ENCODE measurements at places on chromosomes 2 and 18. TPM values are rescaled to one million over a fixed set of nuclear protein-coding genes. Genes with fewer than 3 reads are reported as not detected.

DNA sequence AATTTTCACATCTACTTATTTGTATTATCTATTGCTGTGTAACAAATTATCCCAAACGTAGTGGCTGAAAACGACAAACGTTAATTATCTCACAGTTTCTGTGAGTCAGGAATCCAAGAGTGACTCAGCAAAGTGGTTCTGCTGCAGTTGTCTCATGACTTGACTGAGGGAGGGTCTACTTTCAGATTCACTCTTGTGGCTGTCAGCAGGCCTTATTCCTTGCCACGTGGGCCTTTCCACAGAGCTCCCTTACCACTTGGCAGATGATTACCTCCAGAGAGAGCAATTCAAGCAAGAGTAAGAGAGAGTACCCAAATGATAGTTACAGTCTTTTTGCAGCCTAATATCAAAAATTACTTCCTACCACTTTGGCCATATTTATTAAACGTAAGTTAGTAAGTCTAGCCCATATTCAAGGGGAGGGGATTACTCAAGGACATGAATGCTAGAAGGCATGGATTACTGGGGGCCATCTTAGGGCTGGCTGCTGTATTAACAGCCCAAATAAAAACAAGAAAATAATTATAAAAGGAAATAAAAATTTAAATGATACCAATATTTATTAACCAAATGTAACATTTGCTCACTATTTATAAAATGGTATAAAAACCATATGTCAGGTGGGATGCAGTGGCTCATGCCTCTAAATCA, 48.7 kb upstream of the NBEAL1 start:
- DNase-seq: peak; percentile 78
- no peak overlapping the region for H3K27ac ChIP-seq
- H3K36me3 ChIP-seq: no peaks in the 10 kb centered on the region
- H3K4me1 ChIP-seq: peaks cover 5% of the 10 kb centered on the region

DNA sequence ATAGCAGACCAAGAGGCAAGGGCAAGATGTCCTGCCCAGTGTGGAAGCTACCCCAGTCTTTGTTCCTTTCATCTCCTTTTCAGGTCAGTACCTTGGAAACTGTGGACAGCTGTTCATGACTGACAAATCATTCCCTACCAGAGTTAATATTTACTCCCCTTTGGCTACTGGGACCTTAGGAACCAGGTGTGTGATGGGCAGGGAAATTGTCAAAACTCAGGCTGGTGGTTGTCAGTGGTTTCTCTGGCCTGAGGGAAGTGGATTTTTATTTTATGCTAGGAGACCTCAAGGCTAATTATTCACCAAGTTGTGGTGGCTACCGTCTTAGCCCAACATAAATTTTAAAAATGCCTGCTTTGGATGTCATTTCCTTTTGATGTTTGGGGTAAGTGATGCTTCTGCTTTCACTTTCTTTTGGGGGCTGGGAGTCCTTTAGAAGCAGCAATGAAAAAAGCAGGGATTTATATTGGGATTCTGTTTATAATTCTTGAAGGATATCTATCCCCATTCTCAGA, 119.3 kb downstream of the SETBP1 start:
- no peaks in the 10 kb centered on the region for H3K27me3 ChIP-seq
- no peak overlapping the region for H3K4me3 ChIP-seq
- no peak for DNase-seq
- H3K4me1 ChIP-seq: peaks cover 8% of the 10 kb centered on the region
- H3K36me3 ChIP-seq: no peaks in the 10 kb centered on the region

DNA sequence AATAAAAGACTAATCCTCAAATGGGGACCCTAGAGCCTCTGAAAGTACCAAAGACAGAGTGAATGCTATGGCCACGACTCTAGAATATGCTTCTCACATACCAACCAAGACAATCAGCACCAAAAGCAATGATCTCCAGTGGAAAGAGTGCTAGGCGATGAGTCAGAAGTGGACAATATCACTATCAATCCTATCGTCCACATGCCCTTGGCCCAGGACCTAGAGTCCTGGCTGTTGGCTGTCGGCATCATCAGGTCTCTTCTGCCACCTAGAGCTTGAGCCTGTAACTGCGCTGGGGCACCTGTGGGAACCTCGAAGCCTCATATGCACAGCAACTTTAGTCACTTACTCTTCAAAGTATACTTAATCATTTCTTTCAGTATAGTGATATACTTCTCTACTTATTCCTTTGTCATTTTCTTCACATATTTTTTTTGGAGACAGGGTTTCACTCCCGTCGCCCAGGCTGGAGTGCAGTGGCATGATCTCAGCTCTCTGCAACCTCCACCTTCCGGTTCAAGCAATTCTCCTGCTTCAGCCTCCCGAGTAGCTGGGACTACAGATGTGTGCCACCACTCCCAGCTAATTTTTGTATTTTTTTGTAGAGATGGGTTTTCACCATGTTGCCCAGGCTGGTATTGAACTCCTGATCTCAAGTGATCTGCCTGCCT, 29.7 kb downstream of the NOL10 start:
- no peaks in the 10 kb centered on the region for H3K4me1 ChIP-seq
- no peak overlapping the region for H3K4me3 ChIP-seq
- H3K27me3 ChIP-seq: no peaks in the 10 kb centered on the region
- no peak overlapping the region for H3K27ac ChIP-seq

DNA sequence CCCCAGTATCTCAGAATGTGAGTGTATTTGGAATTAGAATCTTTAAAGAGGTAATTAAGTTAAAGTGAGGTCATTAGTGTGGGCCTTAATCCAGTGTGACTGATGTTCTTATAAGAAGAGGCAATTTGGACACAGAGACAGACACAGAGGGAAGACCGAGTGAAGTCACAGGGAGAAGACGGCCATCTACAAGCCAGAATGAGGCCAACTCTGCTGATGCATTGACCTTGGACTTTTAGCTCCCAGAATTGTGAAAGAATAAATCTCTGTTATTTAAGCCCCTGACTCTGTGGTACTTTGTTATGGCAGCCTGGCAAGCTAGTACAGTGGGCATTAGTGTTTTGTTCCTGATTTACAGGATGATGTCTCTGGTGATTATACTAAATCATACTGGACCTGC, 64.6 kb downstream of the LTBP1 start:
- no peak overlapping the region for H3K4me3 ChIP-seq
- H3K27me3 ChIP-seq: no peaks in the 10 kb centered on the region

GRCh38 chr2:222939208-222939856, 78.5 kb downstream of the ACSL3 start:
- H3K27me3 ChIP-seq: no peaks in the 10 kb centered on the region
- H3K27ac ChIP-seq: no peak overlapping the region
- peaks cover 58% of the 10 kb centered on the region for H3K36me3 ChIP-seq
- DNase-seq: peak; percentile 81
- H3K4me3 ChIP-seq: no peak overlapping the region

GRCh38 chr2:183656121-183656520, 531.9 kb downstream of the NUP35 start:
- H3K4me3 ChIP-seq: no peak overlapping the region
- no peaks in the 10 kb centered on the region for H3K36me3 ChIP-seq
- H3K4me1 ChIP-seq: no peaks in the 10 kb centered on the region
- H3K27me3 ChIP-seq: no peaks in the 10 kb centered on the region
- H3K27ac ChIP-seq: no peak overlapping the region

- no peak overlapping the region for H3K4me3 ChIP-seq
- DNase-seq: peak; percentile 70
- peaks cover 6% of the 10 kb centered on the region for H3K4me1 ChIP-seq
- H3K27me3 ChIP-seq: no peaks in the 10 kb centered on the region
- H3K36me3 ChIP-seq: no peaks in the 10 kb centered on the region
These were observed 3.7 kb upstream of the CRIM1 start for GRCh38 chr2:36351736-36352349.

GRCh38 chr2:121286506-121286905, 1.5 kb upstream of the TFCP2L1 start:
- H3K4me3 ChIP-seq: no peak overlapping the region
- H3K27ac ChIP-seq: no peak overlapping the region
- H3K27me3 ChIP-seq: peaks cover 44% of the 10 kb centered on the region
- no peaks in the 10 kb centered on the region for H3K4me1 ChIP-seq
- H3K36me3 ChIP-seq: no peaks in the 10 kb centered on the region

GRCh38 chr2:9796056-9797010, 46.9 kb upstream of the TAF1B start:
- DNase-seq: no peak
- no peak overlapping the region for H3K27ac ChIP-seq
- peaks cover 9% of the 10 kb centered on the region for H3K4me1 ChIP-seq
- H3K36me3 ChIP-seq: no peaks in the 10 kb centered on the region
- H3K27me3 ChIP-seq: no peaks in the 10 kb centered on the region
- H3K4me3 ChIP-seq: no peak overlapping the region

GRCh38 chr2:67013821-67014220, 383.3 kb upstream of the ETAA1 start:
- no peak overlapping the region for H3K4me3 ChIP-seq
- H3K36me3 ChIP-seq: no peaks in the 10 kb centered on the region
- DNase-seq: no peak
- H3K27me3 ChIP-seq: no peaks in the 10 kb centered on the region
- no peak overlapping the region for H3K27ac ChIP-seq

- H3K27me3 ChIP-seq: no peaks in the 10 kb centered on the region
- H3K36me3 ChIP-seq: no peaks in the 10 kb centered on the region
- H3K4me3 ChIP-seq: no peak overlapping the region
- H3K27ac ChIP-seq: no peak overlapping the region
- H3K4me1 ChIP-seq: peaks cover 2% of the 10 kb centered on the region
- DNase-seq: no peak
These were observed 45.7 kb upstream of the SNED1 start for GRCh38 chr2:240952496-240953246.

DNA sequence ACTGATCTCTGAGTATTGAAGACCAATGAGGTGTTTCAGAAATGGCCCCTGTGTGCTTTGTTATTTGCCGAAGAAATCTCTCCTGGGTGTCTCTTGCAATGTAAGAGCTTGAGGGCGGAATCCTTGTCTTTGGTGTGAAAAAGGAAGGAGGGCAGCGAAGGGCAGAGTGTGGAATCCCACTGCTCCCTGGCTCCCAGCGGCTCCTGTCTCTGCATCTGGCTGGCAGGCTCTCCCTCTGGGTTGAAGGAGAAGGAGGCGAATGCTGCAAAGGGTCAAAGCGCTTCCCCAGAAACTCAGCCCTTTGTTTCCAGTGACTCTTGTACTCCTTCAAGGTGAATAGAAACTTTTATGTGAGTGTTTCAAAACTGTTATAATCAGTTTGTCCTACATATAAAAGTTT, 457.5 kb downstream of the CNTNAP5 start:
- H3K27me3 ChIP-seq: no peaks in the 10 kb centered on the region
- DNase-seq: no peak
- no peaks in the 10 kb centered on the region for H3K36me3 ChIP-seq
- H3K4me3 ChIP-seq: no peak overlapping the region

GRCh38 chr18:45654677-45655076, 39.4 kb downstream of the SLC14A2 start:
- no peak overlapping the region for H3K4me3 ChIP-seq
- H3K36me3 ChIP-seq: no peaks in the 10 kb centered on the region
- H3K4me1 ChIP-seq: no peaks in the 10 kb centered on the region
- H3K27ac ChIP-seq: no peak overlapping the region

DNA sequence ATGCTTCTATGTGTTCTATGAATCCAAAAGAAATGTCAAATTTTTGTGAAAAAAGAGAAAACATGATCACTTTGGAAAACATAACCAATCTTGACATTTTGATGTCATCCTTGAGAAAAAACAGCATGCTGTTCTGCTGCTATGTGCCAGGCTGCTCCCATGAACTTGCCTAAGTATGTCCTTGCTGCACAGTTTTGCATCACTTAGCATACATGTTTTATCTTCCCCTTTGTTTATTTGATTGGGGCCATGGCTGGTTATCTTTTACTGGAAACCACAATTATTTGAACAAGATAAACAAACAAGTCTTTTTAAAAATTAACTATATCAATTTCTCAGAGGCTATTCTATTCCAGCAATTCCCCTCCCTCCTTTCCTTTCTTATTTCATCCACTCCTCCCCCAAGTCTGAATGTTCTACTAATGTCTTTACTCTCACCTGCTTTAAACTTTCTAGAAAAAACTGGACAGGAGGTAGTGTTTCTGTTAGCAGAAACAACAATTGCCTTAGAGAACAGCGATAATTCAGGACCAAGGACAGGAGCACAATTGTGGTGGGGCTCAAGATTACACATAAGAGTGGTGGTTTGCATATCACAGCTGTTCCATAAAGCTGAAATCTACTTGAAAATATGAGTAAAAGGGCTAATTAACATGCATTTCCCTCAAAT, 6.7 kb downstream of the AOX1 start:
- DNase-seq: no peak
- no peaks in the 10 kb centered on the region for H3K36me3 ChIP-seq

DNA sequence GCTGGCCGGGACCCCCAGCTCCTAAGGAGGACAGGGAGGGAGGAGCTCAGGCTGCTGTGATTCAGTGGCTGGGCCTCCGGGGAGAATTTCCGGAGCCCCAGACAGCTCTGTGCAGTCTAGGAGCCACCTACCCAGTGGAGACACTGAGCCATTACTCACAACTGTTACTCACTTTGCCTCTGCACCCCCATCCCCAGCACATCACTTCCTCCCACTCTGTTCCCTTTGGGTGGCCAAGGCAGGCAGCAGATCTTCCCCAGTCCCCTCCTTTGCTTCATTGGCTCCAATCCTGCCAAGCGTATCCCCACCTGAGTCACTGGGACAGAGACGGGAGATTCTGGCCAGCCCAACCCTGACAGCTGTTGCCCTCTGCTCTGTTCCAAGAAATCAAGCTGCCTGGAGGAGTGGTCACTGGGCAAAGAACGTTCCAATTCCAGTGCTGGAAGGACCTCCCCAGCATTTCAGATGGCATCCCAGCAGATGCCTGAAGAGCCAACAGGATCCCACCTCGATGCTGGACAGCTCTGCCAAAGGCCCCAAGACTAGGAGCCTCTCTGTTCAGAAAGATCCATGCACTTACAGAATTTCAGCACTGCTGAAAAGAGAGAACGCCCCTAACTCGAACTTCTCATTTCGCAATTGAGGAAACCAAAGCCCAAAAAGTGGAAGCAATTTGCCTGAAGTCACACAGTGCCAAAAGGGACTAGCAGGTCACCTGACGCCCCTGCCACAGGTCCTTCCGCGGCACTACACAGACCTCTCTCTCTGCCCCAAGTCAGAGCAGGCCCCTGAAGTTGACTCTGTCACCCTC, 68.3 kb downstream of the TNS1 start:
- peak overlapping the region; percentile 42 for H3K27ac ChIP-seq
- peak; percentile 42 for DNase-seq
- no peaks in the 10 kb centered on the region for H3K27me3 ChIP-seq
- H3K36me3 ChIP-seq: no peaks in the 10 kb centered on the region
- no peak overlapping the region for H3K4me3 ChIP-seq

- no peaks in the 10 kb centered on the region for H3K36me3 ChIP-seq
- H3K4me3 ChIP-seq: no peak overlapping the region
- H3K27me3 ChIP-seq: no peaks in the 10 kb centered on the region
- DNase-seq: no peak
These were observed 47.8 kb upstream of the REG3G start for GRCh38 chr2:78977661-78978145.

- H3K27ac ChIP-seq: no peak overlapping the region
- no peaks in the 10 kb centered on the region for H3K4me1 ChIP-seq
- no peak overlapping the region for H3K4me3 ChIP-seq
These were observed 20.8 kb upstream of the CIDEA start for GRCh38 chr18:12233378-12233777.

- H3K4me1 ChIP-seq: peaks cover 13% of the 10 kb centered on the region
- no peaks in the 10 kb centered on the region for H3K27me3 ChIP-seq
- no peaks in the 10 kb centered on the region for H3K36me3 ChIP-seq
- no peak overlapping the region for H3K27ac ChIP-seq
- DNase-seq: no peak
These were observed 157.9 kb downstream of the GULP1 start for GRCh38 chr2:188449561-188449960.

Gene UBR3
- total RNA-seq: 51.7 TPM

Gene GCA
- total RNA-seq: 11.6 TPM

Gene ARMC9
- total RNA-seq: 14.9 TPM

Gene RAX
- 19.3 TPM for total RNA-seq

Gene OTOF
- not detected for total RNA-seq

Gene CPLX4
- not detected for total RNA-seq

Gene LYPD1
- total RNA-seq: 9.8 TPM

Gene TXNDC2
- 0.13 TPM for total RNA-seq

Gene MAL
- total RNA-seq: not detected

Gene TRIM43
- not detected for total RNA-seq

Measured in A673 (cell line).